ENCODE measurements at places on chromosomes 3 and 15.

- DNase-seq: no peak
Measured at GRCh38 chr3:125207949-125208568, 4.5 kb downstream of the SLC12A8 start.

DNA sequence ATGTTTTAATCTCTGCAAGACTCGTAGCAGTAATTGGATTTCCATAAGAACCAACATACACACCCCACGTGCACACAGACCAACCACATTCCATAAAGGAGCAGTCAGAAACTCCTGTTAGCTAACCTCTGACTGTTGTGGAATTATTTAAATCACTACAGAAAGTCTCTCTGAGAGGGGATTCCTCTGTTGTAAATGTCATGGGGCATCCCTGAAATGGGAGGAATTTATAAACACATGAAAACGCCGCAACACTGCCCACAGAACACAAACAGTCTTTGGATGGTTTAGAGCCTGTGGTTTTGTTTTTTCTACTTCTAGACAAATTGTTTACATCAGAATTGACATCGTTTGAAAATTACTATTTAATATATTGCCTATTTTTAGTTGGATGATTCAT, 740.1 kb upstream of the GRM7 start:
- DNase-seq: no peak

- DNase-seq: no peak
Measured at GRCh38 chr3:149657321-149657925, 402 bp downstream of the WWTR1 start.

DNA sequence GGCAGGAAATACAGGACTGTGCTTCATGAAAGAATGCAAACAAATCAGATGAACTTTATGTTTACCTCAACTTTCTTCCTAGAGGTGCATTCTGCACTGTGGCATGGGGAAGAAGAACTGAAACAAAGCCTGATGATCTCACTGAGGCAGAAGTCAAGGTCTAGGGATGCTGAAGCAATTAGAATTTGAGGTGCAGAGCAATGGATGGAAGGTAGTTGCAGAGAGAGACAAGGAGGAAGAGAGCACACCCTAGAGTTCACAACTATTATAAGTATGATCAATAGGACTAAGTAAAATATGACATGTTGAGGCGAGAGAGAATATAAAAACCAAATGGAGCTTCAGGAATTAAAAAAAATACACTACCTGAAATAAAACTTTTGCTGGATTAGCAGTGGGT, 420.1 kb downstream of the EDEM1 start:
- DNase-seq: no peak

DNA sequence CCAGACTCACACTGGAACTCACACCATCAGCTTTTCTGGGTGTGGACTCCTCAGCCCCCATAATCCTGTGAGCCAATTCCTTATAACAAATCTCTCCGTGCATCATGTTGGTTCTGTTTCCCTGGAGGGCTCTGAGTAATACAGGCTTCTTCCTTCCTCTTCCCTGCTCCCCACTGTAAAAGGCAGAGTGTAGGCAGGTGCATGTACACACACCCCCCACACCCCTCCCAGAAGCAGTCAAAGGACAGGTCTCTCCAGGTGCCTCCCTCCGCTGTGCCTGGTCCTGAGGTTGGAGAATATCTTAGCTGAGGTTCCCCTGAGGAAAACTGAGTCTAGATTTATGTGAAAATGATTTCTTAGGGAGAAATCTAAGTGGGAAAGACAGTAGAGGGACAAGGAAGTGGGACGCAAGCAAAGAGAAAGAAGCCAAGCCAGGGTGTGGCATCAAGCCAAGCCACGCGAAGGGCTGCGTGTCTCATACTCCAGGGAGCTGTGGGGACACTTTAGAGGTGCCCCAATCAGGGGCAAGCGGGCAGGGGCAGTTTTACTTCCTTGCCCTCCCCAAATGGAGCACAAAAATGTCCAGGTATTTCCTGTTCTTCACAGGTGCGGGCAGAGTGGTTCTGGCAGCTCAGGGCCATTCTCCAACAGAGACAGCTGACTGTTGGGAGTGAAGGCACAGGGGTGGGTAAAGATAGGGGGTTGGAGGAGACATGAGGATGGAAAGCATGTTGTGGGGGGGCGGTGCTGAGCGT, 86.6 kb downstream of the HMG20A start:
- no peak for DNase-seq

GRCh38 chr15:62503451-62503850, 338.4 kb upstream of the C2CD4B start:
- DNase-seq: no peak

GRCh38 chr3:65338571-65338970, 650.8 kb upstream of the ADAMTS9 start:
- no peak for DNase-seq
